ENCODE measurements at places on chromosomes 7 and 10.
A peak's percentile ranks its signal among the peaks of the same experiment; 100 is the strongest.

DNA sequence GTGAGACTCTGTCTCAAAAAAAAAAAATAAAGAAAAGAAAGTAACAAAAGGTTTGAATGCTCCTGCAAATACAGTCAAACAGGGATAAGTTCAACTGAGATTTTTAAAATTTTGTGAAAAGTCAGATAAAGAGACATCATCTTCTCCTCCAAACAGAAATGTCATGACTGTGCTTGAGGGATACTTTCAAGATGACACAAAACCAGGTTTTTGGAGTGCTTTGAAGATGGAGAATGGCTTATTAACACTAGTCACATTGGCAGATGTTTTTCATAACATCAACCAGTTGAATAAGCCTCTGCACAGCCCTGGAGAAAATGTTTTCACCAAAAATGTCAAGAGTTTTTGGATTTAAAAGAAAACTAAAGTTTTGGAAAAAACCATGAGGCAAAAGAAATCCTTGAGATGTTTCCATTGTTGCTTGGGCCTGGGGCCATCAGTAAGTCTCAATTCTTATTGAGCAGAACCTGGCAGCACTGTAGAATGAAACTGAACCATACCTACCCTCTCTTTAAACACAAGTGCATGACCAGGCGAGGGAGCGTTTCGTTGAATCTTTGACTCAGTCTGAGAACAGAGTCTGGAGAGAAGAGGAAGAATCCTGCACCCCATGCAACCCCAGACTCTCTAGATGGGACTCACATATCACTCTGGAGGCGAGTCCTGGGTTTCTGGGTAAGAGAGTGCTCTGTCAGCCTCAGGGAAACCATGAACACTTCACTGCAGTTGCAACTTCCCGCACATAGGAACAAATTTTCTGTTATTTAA, 37.4 kb upstream of the PRKCQ start:
- DNase-seq: no peak

DNA sequence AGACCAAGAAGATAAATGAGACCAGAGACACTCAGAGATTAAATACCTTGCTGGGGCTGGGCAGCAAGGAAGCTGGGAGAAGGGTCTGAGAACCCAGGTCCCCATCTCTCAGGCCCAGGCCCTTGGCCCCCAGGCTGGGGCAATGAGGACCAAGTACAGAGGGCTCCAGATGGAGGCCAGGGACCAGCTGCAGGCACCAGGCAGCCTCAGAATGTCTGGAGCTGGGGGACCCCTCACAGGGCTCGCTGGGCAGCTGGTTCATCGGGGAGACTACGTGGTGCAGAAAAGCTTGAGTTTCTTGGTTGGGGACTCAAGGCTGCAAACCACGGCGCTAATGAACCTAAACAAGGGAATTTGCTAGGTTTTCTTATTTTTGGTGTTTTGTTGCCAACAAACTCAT, 75.6 kb downstream of the PRKAG2 start:
- no peak for DNase-seq

DNA sequence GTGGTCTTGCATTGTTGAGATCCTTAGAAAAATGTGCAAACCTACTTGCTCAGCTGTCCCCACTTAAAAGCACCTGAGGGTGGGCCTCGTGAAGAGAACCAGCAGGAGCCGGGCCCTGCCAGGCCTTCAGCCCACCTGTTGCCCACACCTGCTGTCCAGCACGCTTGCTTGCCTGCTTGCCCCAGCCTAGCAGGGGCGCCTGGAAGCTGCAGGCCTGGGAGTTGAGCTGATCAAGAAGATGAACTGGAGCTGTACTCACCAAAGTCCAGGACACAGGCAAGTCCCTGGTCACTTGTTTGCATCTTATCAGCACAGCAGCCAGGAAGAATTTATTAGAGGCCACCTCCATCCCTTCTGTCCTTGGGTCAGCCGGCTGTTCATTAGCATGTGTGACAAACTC, 23.2 kb downstream of the CYP26A1 start:
- DNase-seq: no peak

- DNase-seq: peak; percentile 60
These were observed 127.7 kb downstream of the ARHGAP22 start for GRCh38 chr10:48477141-48477540.

GRCh38 chr7:10034843-10035556, 938.7 kb upstream of the PHF14 start:
- no peak for DNase-seq

DNA sequence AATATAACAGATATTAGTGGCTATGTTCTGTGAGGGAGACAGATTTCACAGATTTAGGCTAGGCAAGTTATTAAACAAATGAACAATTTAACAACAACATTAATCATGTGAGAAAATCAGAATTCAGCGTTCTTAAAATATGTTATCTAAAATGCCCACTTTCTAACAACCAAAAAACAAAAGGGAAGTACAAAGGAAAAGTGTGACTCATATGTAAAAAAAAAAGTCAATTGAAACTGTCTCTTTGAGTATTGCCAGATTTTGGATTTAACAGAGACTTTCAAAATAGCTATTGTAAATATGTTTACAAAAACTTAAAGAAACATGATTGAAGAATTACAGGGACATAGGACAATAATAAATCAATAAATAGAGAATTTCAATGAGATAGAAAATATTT, 34.8 kb upstream of the ARHGAP22 start:
- no peak for DNase-seq

- DNase-seq: no peak
These were observed 622.4 kb downstream of the NRG3 start for GRCh38 chr10:82497439-82497838.

DNA sequence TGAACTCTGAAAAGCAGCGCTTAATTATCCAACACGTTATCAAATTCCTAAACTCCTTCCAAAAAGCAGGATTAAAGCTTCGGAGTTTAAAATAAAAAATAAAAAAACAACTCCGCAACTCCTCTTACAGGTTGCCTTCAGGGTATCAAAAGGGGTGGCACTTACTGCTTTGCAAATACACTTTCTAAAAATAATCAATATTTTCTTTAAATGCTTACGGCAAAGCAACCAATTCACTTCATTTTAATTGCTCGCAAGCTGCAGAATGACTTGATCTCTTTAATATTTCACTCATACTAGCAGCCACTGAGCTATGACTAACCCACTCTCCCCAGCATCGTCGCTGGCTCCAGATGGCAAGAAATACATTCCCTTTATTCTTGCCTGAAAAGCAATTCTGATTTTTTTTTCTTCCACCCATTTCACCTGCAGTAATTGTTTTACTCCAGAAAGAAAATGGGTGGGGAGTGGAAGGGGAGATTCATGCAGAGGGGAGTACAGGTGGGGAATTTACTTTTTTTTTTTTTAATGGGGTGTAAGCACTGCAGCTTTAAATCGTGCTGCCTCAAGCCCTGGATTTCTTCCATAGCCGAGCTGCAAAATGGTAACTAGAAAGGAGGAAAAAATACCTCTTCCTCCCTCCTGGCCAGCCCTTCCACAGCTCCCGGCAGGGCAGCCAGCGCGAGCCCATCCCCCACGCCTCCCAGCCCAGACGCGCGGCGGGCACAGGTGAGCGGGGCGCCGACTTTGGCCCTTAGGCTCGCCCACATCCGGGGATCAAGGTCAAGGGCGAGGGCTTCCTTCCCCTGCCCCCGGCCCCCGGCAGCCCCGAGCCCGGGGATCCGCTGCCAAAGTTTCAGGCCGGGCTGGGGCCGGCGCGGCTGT, 54.2 kb upstream of the FHIP2A start:
- peak; percentile 43 for DNase-seq

- DNase-seq: no peak
These were observed 33.5 kb upstream of the AUTS2 start for GRCh38 chr7:69564454-69565417.

GRCh38 chr10:1644191-1644711, 93.1 kb downstream of the ADARB2 start:
- no peak for DNase-seq

GRCh38 chr7:146768957-146769356, 652.4 kb downstream of the CNTNAP2 start:
- no peak for DNase-seq

GRCh38 chr10:22911889-22912762, 15.7 kb upstream of the ARMC3 start:
- peak; percentile 81 for DNase-seq

- DNase-seq: no peak
These were observed 2.8 kb upstream of the TECTB start for GRCh38 chr10:112280205-112280921.

GRCh38 chr7:80517282-80517747, 5.5 kb upstream of the GNAT3 start:
- no peak for DNase-seq

- no peak for DNase-seq
These were observed 10.8 kb upstream of the ETV1 start for GRCh38 chr7:14000247-14000646.

GRCh38 chr10:33112831-33113455, 154.9 kb upstream of the ITGB1 start:
- DNase-seq: no peak

- DNase-seq: no peak
These were observed 67.0 kb downstream of the FGFR2 start for GRCh38 chr10:121531076-121531829.

- no peak for DNase-seq
These were observed 168.2 kb downstream of the NRF1 start for GRCh38 chr7:129779602-129780256.

DNA sequence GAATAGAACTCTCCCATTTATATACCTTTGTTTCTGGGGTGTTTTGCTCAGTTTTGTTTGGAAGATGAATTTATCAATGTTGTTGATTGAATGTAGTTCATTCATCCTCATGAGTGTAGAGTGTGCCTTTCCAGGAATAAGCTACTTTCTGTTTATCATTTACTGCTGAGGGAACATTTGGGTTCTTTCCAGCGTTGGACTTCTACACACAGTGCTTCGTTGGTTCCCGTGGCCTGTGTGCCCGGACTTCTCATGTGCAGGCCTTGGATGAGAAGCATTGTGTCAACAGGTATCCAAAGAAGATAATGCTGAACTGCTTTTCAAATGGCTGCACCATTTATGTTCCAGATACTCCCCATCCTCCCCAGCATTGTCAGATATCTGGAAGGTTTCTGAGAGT, 107.6 kb upstream of the TNS3 start:
- DNase-seq: no peak

GRCh38 chr10:6095810-6096570, 7.2 kb downstream of the RBM17 start:
- no peak for DNase-seq

GRCh38 chr10:112949143-112949823, 764 bp upstream of the TCF7L2 start:
- DNase-seq: peak; percentile 64

DNA sequence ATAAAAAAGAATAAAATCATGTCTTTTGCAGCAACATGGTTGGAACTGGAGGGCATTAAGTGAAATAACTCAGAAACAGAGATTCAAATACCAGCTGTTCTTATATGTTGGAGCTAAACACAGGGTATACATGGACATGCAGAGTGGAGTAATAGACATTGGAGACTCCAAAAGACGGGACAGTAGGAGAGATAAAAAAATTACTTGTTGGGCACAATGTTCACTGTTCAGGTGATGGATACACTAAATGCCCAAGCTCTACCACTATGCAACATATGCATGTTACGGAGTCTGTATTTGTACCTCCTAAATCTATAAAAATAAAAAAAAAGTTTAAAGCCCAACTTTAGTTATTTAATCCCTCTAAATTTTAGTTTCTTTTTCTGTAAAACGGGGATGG, 184.6 kb upstream of the TPK1 start:
- no peak for DNase-seq

- DNase-seq: no peak
These were observed 22.5 kb upstream of the MYL7 start for GRCh38 chr7:44163591-44163990.

DNA sequence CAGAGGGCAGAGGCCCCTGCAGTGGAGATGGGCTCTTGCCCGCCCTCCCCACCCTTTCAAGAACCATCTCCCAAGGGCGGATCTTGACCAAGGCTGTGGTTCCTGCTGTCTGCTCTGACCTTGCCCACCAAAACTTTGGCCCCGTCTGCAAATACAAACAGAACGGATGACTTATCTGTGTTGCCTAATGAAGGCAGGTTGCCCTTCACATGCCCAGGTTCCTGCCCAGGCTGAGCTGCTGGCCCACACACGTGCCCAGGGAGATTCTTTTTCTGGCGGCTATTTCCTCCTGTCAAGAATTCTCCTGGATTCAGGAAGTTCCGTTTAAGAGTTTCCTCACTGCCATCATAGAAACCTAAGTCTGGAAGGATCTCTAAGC, 78.3 kb downstream of the PROSER2 start:
- DNase-seq: peak; percentile 37
